Ecto neural progenitor cell (in vitro differentiated cells): ENCODE measurements at places on chromosomes 16 and 17.

DNA sequence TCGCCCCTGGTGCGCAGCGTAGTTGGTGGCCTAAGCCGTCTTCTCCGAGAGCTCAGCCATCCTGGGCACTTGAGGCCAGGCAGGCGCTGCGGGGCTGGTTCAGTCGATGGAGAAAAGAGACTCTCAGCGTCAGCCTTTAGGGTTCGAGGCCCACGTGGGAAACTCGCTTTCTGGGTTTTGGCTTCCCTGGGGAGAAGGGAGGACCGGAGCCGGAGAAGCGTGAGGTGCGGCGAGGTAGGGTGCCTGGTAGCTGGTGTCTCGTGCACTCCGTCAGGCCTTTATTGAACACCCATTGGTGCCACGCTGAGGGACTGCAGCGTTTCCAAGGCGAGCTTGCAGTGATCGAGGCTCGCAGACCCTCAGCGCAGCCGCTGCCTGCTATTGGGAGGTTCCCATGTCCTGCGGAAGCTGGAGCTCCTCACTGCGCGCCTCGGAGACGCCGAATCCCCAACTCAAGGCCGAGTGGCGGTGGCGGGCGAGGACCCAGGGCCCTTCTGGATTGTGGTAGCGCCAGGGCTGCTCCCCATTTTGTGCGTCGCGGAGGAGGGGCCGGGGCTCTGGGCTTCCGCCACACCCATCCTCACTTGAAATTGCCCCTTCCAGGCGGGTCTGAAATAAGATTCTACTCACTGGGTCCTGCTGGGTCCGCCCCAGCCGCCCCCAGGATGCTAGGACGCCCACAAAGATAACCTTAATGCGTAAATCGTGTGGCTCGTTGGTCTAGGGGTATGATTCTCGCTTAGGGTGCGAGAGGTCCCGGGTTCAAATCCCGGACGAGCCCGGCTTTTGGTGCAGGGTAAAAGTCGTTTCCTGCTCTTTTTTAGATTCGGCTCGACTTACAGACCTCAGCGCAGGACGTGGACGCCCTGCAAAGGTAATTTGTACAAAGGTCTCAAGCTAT, 1.2 kb downstream of the OR1F1 start:
- DNase-seq = peak; percentile 77

DNA sequence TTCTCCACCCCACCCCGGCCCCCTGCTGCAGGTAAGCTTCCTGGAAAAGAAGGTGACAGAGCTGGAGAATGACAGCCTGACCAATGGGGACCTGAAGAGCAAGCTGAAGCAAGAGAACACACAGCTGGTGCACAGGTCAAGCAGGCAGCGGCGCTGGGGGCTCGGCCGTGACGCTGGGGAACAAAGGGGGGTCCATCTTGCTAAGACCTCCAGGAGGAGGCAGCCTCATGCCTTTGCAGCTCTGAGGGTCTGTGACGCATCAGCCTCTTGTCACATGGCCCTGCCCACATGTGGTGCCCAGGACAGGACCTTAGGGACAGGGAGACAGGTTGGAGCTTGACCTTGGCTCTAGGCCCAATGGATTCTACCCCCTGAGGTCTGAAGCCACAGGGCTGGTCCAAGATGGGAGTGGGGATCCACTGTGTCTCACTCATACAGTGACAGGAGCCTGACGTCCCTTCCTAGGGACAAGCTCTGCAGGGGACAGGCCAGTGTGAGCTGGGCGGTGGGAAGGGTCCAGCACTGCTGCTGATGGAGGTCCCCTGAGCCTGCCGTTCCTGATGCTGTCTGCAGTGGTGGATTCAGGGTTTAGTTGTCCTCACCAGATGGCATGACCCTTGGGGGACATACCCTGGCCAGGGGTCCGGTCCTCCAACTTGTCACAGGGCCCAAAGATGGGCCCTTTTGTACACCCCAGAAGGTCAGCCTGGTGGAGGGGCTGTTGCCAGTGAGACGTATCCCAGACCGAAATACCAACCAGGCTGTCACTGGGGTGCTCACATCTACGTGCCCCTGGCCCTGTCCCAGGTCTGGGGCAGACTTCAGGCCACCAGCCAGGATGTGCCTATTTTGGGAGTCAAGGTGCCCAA, 132.6 kb downstream of the RAB11FIP4 start:
- no peak for DNase-seq

GRCh38 chr16:81419806-81420205, 24.8 kb upstream of the CMIP start:
- DNase-seq = no peak

GRCh38 chr17:74148901-74149596, 54.4 kb upstream of the RPL38 start:
- peak; percentile 21 for DNase-seq

DNA sequence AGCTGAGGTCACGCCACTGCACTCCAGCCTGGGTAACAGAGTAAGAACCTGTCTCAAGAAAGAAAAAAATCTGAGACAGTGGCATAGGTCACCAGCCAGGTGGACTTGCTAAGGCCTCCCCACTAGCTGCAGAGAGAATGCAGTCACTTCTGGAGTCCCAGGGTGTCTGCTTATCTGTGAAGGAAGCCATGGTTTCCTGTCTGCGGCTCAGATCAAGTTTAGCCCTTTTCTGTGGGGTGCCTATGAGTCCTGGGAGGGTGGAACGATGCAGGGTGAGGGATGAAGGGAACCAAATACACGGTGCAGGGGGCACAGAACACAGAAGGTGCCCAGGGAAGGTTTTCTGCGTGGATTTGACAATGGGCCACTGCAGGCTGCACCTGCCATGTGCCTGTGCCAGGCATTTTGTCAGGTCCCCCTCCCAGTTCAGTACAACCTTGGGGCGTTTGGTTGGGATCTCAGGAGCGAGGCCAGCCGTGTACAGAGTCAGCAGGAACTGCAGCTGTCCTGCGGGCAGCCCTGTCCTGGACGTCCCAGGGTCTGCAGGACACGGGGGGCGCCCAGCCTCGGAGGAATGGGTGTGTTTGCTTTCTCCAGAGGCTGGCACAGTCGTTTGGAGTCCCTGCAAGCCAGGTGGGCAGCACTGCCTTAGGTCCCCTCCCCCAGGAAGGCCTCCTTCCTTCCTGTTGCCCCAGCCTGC, 41.8 kb downstream of the RAB11FIP4 start:
- DNase-seq = no peak

DNA sequence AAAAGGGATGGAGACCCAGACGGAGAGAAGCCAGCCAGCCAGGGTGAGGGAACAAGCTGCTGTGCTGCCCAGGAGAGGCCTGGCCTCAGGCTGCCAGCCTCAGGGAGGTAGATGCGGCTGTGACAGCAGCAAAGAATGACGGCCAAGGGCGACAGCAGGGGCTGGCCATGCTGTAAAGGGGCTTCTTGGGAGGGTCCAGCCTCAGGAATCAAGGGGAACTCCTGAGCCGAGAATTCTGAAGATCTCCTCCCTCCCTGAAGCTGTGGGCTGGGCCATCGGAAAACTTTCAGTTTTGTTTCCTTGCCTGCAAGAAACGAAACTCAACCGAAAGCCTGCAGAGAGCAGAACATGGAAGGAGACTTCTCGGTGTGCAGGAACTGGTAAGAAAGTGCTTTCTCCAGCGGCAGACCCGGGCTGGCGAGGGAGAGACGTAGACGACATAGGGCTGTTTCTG, at the start of gene XAF1:
Gene XAF1, plus strand, starts transcription at position 316 of the 454 bp plus-strand sequence. Its CDS starts 33 bp downstream, at position 349.
- no peak for DNase-seq

DNA sequence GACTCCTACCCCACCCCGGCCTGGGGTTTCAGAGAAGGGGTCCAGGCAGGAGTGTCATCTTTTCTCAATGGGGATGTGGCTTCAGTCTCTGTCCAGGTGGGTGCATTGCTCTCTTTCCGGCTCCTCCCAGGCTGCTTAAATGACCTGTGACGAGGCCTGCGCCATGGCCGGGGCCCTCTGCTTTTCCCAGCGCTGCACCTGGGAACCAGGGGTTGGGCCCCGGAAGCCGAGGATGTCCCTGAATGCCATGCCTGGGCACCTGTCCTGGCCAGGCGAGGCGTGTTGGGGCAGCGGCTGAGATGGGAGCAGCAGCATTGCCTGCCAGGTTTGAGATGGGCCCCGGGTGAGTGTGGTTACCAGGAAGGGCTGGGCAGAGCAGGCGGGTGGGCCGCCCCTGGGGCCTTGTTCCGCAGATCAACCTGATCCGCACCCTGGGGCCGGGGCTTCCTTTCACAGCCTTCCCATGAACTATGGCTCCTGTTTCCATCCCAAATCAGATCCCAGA, 147.4 kb downstream of the SEC14L1 start:
- DNase-seq = no peak

GRCh38 chr17:76540381-76541300, 797 bp downstream of the PRCD start:
- peak; percentile 99 for DNase-seq

DNA sequence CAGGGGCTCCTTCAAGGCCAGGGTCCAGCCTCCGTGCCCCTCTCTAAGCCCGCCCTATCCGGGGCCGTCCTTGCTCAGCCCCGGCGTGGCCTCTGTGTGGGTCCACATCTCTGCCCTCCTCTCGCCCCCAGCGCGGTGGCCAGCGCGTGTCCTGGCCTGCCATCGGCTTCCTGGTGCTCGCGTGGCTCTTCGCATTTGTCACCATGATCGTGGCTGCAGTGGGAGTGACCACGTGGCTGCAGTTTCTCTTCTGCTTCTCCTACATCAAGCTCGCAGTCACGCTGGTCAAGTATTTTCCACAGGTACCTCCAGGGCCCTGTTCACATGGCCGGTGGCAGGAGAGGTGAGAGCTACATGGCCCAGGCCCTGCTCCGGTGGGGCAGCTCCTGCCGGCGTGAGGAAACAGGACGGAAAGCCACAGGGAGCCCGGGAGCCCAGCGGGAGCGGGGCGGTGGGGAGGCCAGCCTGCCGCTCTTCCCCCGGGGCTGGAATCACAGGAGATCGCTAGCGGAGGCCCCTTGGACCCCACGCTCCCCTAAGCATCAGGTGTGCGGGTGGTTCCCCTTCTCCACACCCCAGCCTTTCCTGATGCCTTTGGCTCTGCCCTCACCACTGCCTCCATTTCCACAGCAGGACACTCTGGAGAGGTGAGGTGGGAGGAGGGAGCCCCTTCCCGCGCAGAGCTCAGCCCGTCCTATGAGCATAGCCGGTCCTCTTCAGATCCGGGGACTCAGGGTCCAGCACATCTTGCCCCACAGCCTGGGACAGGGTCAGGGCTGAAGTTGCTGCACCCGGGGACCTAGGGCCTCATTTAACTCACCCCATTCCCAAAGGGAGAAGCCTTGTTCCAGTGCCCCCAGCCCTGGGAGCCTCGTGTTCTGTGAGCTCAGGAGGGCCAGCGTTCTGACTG, 10.2 kb downstream of the TAX1BP3 start:
- DNase-seq = no peak

DNA sequence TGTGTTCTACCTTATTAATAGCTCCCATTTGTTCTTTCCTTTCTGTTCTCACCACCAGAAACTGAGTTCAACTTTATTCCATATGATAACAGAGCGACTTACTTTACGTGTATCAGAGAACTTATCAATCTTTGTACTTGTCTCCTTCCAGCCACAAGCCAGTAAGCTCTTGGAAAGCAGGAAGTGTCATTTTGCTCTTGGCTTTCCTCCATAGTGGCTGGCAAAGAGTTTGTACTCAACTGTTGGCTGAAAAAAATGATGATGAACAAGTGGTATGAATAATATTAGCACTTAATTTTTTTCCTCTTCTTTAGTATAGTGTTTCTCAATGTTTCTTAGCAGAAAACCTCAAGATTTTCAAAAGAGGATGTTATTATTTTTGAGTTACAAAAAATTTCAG, 182.4 kb upstream of the TOM1L1 start:
- no peak for DNase-seq

- no peak for DNase-seq
These were observed 14.8 kb downstream of the MPRIP start for GRCh38 chr17:17057057-17057551.

DNA sequence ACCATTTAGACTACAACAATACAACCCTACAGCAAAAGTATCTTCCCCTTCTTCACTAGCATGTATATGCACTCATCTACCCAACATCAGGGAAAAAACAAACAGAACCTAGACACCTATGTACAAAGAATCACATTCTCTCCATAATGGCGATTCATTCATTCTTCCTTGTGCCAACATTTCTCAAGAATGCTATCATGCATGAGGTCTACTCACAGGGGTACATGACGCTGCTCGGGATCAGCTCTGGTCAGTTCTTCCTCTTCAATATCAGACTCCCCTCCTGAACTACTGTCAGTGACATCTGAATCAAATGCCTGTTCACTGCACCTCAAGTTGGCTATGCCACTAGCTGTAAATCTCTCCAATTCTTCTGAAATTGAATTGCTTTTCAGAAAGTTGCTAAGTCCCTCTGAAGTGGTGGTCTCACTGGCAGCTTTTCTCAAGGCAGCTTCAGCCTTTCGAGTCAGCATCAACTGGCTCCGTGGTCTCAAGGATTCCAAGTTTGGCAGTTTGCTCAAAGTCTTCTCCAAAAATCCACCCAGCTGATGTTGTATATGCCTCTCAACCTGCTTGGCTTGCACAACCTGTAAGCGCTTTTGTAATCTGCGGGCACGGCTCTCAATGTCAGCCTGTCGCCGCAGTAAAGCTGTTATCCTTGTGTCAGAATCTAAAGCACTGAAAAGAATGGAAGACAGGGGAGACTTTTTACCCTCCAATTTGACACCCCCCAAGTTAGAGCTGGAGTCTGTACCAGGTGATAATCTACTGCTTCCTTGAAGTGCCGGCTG, 22.4 kb downstream of the KANSL1 start:
- DNase-seq = no peak

- peak; percentile 56 for DNase-seq
These were observed 10.9 kb upstream of the SP2 start for GRCh38 chr17:47884905-47885730.

DNA sequence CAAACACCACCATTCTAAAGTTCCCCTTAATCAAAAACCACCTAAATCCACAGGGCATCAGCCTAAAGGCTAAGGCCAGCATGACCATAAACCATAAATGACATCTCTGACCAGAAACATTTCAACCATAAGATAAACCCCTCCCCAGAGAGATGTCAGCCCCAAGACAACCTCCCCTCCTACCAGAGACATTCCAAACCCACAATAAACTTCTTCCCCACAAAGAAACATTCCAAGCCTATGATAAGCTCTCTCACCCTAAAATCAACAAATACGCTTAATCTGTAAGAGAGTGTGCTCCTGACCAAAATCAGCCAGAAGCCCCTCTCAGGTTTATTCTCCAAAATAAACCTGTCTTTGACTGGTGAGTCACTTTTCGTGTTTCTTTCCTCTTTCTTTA, 54.8 kb downstream of the SLFN5 start:
- no peak for DNase-seq

GRCh38 chr17:8146381-8147140, 5.6 kb downstream of the PER1 start:
- DNase-seq = no peak

DNA sequence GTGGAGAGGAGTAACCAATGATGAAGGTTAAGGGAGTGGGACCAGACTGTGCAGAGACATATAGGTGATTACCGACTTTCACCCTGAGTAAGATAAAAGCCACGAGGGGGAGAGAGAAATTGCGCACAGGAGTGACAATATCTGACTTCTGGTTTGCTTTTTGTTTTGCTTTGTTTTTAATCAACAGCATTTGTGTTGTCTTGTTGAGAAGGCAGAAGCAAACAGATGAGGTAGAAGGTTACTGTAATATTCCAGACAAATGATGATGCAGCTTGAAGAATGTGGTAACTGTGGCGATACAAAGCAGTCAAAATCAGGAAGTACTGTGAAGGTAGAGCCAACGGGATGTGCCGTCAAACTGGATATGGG, 7.5 kb downstream of the PELP1 start:
- DNase-seq = no peak
